Effector memory CD8-positive, alpha-beta T cell (primary cell): ENCODE measurements at places on chromosomes 6 and 20.

DNA sequence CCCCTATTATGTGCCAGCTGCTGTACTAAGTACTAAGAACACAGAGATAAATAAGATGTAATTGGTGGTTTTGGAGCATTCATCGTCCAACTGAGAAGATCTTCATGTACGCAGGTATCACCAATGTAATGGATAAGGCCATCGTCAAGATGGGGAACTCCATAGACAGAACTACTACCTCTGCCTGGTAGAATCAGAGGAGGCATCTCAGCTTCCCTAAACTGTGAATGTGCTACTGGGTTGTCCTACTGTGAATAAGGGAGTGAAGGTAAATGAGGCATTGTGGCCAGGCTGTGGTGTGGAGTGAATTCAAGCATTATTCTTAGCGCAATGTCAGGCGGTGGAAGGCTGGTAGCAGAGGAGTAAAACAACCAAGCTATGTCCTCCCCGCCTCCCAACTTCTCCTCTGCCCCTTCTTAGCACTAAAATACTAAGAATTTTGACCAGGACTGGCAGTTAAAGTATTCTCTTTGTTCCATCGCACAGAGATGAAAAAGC, 68.2 kb downstream of the TBC1D7 start:
- DNase-seq, result no peak

- DNase-seq, result no peak
These were observed 65.0 kb upstream of the MOCS1 start for GRCh38 chr6:39999006-39999867.

- no peak for DNase-seq
These were observed 671 bp downstream of the EFHC1 start for GRCh38 chr6:52420668-52421358.

DNA sequence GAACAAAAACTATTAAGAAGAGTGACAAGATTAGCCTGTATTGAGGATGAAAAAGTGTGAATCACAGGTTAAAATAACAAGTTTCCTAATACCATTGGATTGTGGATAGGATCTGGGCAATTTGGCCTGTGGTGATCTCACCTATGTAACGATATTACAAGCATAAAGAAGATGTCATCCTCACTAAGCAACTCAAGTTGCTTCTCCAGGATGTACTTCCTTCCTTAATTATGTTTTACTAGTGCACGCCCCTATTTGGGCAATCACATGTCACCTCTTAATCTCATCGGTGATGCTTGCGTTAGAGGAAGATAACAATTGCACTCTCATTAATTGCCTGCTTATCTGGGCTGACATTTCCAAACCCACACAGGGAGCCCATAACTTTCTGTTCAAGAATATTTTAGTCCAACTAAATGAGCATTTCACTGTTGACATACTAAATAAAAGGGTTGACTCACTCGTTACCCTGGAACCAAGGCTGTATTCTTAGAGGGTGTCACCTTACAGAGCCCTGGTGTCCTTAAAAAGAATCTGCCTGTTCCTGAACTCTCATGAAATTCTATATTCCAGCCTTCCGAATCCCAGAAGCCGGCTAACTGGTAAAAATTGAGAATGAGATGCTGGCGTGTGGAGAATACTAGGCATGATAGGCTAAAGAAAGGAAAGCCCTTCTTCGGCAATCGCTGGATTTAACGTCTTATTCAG, 88.2 kb upstream of the ATXN1 start:
- DNase-seq, result no peak

DNA sequence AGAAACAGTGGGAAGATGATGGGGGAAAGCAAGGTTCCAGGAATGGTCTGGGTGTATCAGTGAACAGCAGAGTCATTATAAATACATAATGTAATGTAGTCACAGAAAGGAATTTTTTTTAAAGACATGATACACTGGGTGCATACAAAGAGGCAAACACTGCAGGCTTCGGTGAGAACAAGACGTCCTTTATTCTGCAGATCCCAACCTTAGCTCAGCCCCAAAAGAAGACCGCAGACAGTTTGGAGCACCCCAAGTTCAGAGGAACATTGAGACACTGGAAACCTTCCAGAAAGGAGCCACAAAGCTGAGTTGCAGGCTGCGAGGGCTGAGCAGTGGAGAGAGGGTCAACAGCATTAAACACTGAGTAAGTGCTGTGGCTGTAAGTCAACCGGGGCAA, 30.6 kb upstream of the FOXC1 start:
- no peak for DNase-seq

DNA sequence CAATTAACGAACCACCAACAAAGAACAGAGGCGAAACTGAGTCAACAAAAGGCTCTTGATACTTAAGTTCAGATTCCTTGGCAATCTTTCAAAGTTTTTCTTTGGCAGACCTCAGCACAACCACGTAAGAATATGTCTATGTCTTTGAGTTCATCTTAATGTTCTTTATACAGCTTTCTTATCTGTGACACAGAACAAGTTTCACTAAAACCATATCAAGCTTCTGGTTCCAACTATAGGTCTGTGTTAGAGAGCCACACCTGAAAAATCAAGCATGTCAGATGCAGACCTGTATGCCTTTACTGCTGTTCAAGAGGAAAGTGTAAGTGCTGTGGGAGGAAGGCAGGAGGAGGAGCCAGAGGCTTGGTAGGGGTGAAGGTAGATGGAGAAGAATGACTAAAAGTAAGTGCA, 271.3 kb downstream of the KHDC1L start:
- no peak for DNase-seq

DNA sequence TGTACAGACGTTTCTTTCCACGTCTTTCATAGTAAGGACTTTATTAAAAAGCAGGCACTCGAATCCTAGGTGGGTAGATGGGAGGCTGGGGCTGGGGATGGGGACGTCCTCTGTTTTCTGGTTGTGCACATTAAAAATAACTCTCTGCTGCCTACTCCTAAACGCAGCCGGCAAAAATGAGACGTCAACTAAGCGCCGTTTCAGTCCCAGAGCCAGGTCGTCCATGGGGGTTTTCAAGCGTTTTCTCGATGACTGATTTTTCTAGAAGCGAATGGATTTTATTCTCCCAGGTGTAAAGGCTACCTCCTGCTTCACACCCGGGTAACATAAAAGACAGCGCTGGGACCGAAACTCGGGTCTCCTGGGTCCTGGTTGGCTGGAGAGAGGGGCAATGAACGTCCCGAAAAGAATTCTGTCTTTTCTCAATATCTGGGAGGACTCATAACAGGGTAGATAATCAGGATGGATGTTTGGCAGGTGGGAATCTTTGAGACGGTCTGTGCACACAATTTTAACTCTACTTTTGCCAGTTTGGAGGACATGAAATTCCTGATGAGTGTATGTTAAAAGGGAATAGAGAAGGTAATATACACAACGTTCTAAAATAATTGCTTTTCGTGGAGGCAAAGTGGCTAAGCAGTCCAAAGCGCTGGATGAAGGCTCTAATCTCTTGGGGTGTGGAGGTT, 25.2 kb downstream of the GPX6 start:
- no peak for DNase-seq

DNA sequence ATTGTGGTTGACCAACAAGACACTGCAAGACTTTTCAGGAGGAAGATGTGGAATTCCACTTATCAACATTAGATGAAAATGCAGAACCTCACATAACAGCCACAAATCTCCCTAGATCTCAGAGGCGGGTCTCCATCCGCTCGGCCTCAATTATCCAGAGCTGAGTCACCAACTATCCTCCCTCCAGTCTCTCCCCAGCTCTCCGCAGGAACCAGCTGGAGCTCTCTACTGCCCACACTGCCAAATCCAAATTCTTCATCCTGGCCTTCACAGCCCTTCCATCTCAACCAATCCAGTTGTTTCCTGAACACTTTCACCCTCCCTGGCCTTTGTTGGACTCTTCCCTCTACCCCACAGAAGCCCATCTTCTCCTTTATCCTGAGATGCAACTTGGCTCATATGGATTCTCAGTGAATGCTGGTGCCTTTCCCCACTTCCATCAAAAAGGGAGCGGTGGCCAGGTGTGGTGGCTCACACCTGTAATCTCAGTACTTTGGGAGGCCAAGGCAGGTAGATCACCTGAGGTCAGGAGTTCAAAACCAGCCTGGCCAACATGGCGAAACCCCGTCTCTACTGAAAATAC, 3.5 kb upstream of the TGIF2 start:
- DNase-seq, result no peak

- no peak for DNase-seq
These were observed 891.3 kb downstream of the EYS start for GRCh38 chr6:64815718-64816117.

DNA sequence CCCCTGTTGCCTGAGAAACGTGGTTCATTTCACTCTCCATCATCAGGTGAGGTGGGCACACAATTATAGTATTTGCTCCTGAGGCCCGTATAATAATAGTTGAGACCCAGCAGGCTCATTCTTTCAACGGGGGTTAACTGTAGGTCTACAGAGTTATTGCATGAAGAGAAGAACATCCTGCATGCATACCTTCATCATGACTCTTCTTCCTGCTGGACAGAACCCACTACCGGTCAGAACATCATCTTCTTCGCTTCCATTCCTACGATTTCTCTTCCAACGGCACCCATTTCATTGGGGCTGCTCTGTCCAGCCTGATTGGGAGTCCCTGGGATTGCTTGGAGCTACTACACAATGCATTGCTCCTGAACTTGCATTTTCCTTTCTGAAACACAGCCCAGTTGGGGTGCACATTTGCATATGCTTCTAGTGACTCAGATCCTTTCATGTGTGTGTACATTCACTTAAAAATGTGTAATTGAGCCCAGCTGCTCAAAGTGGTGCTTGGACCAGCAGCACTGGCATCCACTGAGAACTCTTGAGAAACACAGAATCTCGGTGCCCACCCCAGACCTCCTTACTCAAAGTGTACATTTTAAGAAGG, 57.4 kb downstream of the SLC24A3 start:
- no peak for DNase-seq

DNA sequence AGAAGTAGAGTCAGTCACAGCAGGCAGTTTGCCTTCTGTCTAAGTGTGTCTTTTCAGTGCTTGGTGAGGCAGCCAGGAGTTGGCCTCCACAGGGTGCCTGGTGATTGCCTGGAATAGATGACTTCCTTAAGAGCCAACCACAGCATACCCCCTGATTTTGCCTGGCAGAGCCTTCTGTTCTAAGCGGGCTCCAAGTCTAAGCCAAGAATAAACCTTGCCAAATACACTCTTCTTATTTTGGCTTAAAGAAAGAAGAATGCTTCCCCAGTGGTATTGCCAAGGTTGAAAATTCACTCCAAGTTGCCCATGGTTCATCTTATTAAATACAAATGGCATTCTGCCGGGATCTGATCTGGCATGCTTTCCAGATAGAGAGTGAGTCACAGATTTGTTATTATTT, 1424.8 kb upstream of the EYS start:
- DNase-seq, result no peak

DNA sequence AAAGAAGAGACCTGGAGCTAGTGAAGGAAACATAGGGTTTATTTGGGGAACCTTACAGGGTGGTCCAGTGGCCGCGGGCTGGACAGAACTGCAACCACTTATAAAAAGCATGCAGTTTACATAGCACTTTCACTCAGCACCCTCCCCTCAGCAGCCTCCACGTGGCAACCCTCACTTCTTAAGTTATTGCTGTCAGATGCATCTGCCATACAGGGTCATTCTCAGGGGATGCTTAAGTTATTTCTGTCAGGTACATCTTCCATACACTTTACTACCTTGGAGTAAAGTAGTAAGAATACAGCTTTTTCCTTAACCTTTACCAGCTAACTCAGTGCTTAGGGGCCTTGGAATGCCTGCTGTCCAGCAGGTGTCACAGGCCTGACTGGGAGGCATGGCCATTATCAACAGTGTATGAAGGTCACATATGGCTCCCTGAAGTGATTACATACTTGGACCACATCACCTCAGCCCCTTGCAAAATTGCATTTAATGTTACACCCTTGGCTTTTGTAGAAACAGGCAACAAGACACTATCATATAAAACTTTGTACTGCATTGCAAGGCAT, 2.0 kb upstream of the NOL7 start:
- no peak for DNase-seq

DNA sequence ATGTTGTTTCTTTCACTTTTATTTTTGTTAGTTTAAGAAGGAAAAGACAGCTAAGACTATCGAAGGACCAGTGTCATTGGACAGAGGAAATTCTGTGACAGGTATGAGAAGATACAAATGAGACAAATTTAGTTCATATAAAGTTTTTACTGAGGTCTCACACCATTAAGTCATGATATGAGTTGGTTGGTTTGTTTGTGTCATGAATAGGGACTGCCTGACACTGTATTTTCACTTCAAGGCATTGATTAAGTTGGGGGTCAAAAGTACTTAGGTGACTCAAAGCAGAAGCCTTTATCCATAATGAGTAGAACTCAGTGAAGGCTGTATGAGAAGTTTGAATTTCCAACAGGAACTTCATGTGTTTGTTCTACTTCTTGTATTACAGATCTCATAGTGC, 21.3 kb upstream of the HIVEP2 start:
- no peak for DNase-seq

- DNase-seq, result no peak
These were observed 55.9 kb downstream of the TRAF3IP2 start for GRCh38 chr6:111549746-111550145.

- DNase-seq, result no peak
These were observed 54.3 kb downstream of the PDE7B start for GRCh38 chr6:135905604-135906300.

DNA sequence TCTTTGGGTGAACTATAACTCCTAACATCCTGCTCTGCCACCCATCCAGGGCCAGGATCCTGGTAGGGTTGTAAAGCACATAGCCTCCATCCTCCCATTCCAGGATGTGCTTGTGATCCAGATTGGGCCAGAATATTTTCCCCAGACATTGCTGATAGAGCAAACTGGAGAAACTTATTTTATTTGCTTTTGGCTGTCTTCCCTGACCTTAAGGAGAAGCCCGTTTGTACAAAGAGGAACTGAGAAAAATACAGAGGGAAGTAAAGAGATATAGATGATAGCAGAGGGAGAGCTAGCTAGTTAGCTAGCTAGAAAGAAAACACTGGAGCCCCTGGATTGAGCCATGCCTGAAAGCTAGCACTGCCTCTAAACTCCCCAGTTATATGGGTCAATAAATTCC, 9.0 kb upstream of the HDAC2 start:
- no peak for DNase-seq

DNA sequence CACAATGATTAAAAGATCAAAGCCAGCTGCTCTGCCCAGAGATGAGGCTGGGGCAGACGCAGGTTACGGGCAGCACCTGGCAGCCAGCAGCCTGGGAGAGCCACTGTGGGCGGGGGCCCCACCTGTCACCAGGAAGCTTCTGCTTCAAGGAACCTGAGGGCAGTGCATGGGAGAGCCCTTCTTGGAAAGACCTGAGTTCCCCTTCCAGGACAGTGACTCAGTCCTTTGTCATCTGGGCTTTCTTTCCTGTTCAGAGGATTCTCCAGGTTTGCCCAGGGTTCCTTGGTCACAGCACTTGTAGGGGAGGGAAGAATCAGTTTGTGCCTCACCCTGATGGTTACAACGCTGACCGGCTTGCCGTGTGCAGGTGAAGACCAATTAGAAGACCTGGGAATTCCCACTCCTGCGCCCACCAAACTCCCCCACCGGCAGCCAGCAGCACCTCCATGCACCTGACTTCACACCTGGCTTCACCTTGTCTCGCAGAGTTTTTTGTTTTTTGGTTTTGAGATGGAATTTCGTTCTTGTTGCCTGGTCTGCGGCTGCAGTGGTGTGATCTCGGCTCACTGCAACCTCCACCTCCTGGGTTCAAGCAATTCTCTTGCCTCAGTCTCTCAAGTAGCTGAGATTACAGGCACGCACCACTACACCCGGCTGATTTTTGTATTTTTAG, 2.0 kb downstream of the ZBP1 start:
- DNase-seq, result no peak

GRCh38 chr20:35065181-35065580, 27.4 kb downstream of the TRPC4AP start:
- no peak for DNase-seq
